ENCODE measurements at places on chromosomes 7 and 10.
A peak's percentile ranks its signal among the peaks of the same experiment; 100 is the strongest.

- DNase-seq = no peak
Measured at GRCh38 chr7:47408675-47409074, 173.2 kb downstream of the TNS3 start.

- no peak for DNase-seq
Measured at GRCh38 chr7:2896131-2896530, 52.0 kb upstream of the GNA12 start.

- no peak for DNase-seq
Measured at GRCh38 chr7:103640031-103640779, 194.2 kb upstream of the SLC26A5 start.

DNA sequence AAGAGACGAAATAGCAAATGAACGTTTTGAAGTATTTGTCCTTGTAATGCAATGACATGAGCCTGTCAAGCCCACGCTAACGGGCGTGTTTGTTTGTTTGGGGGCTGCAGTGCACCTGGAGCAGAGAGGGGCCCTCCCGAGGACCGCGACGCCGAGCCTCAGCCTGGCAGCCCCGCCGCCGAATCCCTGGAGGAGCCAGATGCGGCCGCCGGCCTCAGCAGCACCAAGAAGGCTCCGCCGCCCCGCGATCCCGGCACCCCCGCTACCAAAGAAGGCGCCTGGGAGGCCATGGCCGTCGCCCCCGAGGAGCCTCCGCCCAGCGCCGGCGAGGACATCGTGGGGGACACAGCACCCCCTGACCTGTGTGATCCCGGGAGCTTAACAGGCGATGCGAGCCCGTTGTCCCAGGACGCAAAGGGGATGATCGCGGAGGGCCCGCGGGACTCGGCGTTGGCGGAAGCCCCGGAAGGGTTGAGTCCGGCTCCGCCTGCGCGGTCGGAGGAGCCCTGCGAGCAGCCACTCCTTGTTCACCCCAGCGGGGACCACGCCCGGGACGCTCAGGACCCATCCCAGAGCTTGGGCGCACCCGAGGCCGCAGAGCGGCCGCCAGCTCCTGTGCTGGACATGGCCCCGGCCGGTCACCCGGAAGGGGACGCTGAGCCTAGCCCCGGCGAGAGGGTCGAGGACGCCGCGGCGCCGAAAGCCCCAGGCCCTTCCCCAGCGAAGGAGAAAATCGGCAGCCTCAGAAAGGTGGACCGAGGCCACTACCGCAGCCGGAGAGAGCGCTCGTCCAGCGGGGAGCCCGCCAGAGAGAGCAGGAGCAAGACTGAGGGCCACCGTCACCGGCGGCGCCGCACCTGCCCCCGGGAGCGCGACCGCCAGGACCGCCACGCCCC is 118.5 kb downstream of the CYTH3 start:
- no peak for DNase-seq

DNA sequence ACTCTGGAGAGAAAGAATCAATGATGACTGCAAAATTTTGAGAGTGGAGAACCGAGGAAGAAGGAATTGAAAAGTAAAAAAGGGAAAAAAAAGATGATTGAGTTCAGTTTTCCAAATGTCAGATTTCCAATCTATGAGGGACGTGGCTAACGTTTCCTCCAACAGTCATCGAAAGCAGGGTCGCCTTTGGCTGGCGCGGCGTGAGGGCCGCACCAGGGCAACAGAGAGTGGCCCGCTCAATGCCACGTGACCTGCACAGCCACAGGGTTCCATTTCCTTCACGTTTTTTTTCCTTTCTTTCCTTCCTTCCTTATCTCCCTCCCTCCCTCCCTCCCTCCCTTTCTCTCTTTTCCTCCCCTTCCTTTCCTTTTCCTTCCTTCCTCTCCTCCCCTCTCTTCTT is 101.9 kb downstream of the WDR37 start:
- no peak for DNase-seq

GRCh38 chr7:150538259-150538658 is 23.6 kb downstream of the GIMAP7 start:
- DNase-seq = no peak

- DNase-seq = no peak
Measured at GRCh38 chr7:15674586-15674985, 11.9 kb downstream of the MEOX2 start.

GRCh38 chr7:106603346-106603745 is 57.6 kb downstream of the CCDC71L start:
- no peak for DNase-seq

DNA sequence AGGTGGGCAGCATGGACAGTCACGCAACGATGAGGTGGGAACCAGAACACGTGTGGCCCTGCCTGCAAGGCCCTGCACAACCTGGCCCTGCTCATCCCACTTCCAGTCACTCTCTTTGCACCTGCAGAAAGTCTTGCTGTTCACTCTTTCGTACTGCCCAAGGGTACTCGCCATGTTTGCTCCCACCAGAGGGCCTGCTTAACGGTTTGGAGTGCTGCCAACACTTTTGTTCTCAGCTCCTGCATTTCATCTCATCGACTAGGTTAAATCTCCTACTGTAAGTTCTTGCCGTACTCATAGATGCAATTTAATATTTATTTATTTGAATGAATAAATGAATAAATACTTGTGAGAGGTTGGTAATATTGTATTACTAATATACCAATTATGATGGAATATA is 315.3 kb downstream of the SDK1 start:
- DNase-seq = no peak

GRCh38 chr10:20707251-20707650 is 189.9 kb downstream of the NEBL start:
- DNase-seq = no peak

DNA sequence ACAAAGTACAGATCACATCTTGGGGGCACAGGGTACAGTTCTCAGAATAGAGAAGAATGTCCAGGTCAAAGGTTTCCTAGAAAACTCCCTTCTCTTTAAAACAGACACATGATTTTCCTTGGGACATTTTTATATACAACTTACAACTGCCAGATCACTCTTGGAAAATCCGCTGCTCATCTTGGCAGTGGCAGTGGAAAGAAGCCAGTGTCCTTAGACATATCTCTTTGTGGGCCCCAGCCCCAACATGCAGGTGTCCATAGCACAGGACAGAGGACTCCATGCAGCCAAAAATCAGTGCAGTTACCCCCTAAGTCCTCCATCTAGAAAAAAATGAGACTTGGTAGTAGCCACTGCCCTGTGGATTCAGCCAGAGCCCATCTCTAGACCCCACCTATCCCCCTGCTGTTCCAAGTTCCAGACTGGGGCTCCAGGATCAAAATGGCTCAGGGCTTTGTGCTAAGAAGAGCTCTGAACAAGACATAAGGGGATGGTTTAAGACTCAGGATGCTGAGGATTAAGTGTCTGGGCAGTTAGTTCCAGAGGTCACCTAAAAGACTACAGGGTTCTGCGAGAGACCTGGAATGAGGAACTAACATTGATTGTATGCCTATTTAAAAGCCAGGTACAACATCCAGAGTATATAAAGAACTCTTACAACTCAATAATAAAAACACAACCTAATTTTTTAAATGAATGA is 34.4 kb downstream of the HIPK2 start:
- no peak for DNase-seq

GRCh38 chr7:36670585-36671431 is 53.5 kb downstream of the AOAH start:
- no peak for DNase-seq

DNA sequence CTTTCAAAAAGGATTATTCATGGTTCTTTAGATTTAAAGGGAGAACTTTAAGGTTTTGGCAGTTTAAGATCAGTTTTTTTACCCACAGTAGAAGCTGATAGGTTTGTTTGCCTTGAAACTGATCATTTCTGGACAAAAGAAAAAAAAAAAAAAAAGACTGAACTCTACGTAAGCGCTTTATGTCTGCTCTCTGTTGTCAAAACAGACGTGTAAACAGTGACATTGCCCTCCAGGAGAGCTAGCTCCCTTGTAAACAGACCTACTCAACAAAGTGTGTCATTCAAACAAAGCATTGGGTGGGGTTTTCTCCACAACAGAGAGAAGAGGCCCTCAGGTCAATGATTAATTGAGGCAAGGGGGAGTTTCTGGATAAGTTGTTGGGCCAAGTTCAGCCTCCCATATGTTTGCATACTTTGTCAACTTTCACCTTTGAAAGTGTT is 568.1 kb upstream of the LRRN3 start:
- DNase-seq = peak; percentile 26

GRCh38 chr7:28617308-28617880 is 205.1 kb downstream of the CREB5 start:
- no peak for DNase-seq

- DNase-seq = no peak
Measured at GRCh38 chr10:36621346-36621745, 504.1 kb upstream of the ANKRD30A start.

DNA sequence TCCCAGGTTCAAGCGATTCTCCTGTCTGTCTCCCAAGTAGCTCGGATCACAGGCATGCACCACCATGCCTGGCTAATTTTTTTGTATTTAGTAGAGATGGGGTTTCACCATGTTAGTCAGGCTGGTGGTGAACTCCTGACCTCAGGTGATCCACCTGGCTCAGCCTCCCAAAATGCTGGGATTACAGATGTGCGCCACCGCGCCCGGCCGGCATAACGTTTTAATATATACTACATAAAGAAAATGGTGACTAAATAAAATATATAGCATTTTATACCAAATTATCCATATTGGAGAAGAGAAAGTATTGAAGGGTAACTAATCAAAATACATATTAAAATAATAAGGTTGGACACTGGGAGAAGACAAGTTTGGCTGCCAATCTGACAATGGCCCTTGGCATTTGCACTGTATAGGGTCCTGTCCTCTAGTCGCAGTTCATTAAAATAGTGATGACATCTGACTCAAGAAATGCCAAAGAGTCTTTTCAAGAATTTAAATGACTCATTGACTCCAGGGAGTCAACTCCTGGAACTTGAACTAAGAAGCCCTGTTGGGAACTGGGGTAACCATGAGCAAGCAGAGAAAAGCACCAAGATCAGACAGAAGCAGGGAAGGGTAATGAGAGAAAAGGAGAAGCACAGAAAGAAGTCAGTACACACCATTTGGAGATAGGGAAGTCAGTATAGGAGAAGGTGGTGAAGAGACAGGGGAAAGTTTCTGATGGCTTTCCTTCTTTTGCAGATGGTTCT is 91.1 kb downstream of the CH25H start:
- no peak for DNase-seq

- DNase-seq = no peak
Measured at GRCh38 chr7:101315336-101315735, 6.3 kb downstream of the IFT22 start.

GRCh38 chr7:34327681-34328080 is 330.3 kb upstream of the NPSR1 start:
- no peak for DNase-seq

- DNase-seq = no peak
Measured at GRCh38 chr10:78181381-78182055, 147.9 kb downstream of the RPS24 start.

GRCh38 chr7:30761214-30762156 is 9.6 kb downstream of the INMT start:
- DNase-seq = no peak

DNA sequence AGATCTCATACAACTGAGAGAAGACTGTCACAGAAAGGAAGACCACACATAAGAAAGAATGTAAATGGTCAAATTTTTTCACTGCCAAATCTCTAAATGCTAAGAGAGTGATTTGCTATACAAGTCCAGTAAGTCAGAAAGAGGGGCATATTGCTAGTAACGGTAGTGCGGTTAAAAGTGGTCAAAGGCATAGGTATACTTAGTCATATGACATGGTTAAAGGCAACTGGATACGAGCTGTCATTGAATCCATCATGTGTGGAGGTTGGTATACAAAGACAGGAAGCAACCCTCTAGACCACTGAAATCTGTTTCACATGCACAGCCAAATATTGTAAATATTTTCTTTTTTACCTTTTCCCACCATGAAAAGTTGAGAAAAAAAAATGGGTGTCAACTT is 4.8 kb downstream of the INHBA start:
- no peak for DNase-seq

DNA sequence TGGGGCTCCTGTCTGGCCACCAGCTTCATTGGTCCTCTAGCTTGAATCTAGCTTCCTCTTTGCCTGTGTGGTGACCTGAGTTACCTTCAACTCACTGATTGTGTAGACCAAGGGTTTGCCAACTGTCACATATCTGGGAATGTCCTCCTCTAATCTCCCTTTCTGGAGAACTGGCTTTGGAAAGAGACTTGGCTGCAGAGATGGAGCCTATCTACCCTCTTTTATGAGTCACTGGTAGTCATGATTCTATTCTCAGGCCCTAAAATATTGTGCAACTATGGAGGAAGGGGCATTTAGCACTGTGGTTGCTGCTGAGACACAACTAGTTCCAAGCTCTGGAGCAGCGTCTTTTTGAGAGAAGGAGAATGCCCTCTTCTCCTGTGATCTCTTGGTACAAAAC is 691.3 kb downstream of the KCNMA1 start:
- DNase-seq = no peak

- no peak for DNase-seq
Measured at GRCh38 chr10:128230401-128230800, 104.2 kb upstream of the MKI67 start.

DNA sequence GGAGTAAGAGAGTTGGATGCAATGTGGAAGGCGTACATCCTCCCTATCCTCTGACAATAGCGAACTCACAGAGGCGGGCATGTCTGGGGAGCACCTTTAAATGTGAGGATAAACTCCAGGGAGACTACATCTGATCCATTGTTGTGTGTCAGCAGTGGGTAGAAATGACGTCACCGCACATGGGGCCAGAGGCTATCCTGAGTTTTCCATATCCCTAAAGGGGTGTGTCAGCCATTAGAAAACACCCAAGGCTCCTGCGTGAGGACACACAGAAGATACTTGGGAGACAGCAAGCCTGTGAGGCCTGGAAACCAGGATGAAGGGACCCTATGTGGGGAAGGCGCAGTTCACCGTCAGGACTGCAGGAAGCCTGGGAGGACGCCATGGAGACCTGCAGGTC is 17.2 kb upstream of the CDHR3 start:
- DNase-seq = no peak

DNA sequence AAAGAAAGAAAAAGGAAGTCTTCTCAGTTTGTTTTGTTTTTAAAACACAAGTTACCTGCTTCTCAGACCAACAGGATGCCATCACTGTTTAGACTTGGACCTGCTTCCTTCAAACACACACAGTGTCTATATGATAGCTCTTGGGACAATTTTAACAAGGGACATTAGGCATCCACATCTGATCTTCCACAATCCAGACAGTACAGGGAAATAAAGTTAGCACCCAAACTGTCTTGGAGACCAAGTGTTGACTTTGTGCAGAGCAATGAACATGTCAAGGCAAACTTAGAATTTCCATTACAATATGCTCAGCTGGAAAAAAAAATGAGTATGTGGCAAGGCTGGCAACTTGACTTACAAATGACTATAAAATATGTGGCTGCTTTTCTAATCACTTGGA is 80.9 kb downstream of the SGMS1 start:
- no peak for DNase-seq
